Caudate nucleus (tissue), 63 donors: ENCODE measurements at places on chromosomes 7 and 10.

DNA sequence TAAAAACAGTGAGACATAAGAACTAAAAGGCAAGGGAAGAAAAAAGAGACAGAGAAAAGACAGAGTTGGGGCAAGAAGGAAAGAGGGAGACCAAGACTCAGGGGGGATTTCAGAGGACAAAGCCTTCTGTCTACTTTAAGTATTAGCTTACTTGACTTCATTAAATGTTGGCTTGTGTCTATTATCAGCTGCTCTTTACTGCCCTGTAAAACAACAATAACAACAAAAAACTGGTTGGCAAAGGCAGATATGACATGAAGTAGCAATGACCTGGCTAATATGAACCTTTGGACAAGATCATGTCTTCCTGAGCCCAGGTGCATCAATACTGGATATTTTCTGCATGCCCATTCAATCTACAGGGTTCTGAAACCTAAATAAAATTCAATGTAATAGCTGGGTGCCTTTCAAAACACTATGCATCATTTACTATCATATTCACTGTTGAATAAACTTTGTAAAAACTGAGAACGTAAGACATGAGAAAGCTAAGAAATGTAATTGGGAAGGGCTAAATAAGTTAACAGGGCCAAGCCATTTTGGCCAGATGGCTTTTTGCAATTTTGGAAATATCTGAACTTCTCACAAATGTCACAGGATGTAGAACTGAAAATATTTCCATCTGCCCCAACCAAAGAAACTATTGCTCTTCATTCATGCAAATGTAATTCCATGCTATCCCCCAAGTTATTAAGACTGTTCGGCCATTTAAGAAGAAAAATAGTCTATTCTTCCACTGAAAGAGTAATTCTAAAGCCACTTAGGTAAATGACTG, 49.4 kb downstream of the LRRN3 start:
- DNase-seq = no peak

- no peak for DNase-seq
Measured at GRCh38 chr10:35910234-35910633, 268.1 kb upstream of the FZD8 start.

DNA sequence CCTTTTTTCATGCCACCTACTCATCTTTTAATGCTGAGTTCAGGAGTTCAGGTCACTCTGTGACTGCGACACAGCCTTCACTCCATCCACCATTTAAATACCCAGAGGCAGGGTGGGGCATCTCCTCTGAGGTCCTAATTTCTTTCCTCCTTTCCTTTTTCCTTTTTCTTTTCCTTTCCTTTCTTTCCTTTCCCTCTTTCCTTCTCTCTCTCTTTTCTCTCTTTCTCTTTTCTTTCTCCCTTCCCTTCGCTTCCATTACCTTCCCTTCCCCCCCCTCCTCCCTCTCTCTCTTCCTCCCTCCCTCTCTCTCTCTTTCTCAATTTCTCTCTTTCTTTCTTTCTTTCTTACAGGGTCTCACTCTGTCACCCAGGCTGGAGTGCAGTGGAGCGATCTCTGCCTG, 145.9 kb upstream of the SVIL start:
- DNase-seq = no peak

DNA sequence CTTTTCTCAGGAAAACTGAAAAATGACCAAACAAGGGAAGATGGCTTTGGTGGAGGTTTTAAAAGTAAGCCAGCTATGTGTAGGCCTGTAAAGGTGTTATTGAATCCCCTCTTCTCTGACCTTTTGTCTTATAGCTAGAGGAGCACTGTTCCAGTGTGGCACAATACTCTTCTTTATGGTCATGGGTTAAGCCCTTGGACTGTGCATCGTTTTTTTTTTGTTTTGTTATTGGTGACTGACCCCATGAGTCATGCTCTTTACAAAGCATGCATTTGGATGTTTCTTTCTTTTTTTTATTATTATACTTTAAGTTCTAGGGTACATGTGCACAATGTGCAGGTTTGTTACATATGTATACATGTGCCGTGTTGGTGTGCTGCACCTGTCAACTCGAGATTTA, 19.6 kb upstream of the FAM25A start:
- DNase-seq = no peak

DNA sequence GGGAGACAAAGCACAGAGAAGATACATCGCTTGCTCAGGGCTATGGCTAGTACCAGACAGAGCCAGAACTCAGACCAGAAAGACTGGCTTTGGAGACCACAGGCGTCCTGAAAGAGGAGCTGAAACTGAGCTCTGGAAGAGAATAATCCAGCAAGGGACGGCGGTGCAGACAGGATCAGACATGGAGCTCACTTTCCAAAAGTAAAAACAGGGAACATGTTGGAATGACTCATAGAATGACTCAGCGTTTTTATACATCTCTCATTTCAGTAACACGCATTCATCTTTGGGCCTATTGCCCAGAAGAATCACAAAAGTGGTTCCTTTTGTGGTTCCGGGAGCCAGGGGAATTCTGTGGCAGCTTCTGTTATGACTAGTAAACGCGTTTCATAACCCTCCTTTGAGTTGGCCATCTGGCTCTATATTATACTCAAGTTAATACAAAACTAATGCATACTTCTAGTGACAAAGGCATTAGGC, 37.2 kb downstream of the PLEKHS1 start:
- no peak for DNase-seq

DNA sequence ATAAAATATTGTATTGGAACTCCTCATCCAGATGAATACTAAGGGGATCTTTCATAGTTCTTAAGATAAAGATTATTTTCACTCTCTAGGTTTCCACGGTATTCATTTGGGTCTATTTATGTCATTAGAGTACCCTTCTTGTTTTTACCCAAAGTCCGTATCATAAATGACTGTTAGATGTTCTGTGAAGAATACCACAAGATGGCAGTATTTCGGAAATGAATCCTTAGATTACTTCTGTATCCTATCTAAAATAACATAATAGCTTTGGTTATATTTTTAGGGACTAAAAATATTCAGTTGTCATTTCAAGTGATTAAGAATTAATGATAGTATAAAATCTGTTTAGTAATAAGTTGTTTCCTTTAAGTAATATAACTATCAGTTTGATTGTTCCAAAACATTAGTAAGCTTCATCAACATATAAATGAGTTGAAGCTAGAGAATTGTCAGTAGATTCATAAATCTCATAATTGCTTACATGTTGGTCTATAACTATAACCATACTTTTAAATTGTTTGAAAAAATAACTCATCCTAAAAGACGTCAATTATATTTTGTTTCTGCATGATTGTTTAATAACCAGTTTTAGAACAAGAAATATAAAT, 337.5 kb upstream of the KCND2 start:
- DNase-seq = no peak

- no peak for DNase-seq
Measured at GRCh38 chr10:109920016-109920415, 3.3 kb downstream of the XPNPEP1 start.

DNA sequence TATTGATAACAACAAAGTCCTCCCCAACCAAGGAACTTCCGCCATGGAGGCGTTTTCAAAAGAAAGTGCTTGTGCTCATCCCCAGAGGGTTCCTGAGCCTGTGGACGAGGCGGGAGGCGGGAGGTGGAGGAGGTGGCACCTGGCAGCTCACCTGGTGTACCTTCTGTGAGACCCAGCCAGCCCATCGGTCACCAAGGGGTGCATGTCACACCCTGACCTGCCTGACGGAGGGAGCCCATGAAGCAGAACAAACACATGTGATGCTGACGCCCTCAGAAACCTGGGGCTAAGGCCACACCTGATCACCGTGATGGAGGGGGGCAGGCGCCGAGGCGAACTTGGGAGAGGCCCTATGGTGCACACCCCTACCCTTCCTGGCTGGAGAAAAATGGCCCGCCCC, 458.8 kb downstream of the DNAJB6 start:
- no peak for DNase-seq

- no peak for DNase-seq
Measured at GRCh38 chr10:23870651-23871610, 338.0 kb upstream of the KIAA1217 start.
